ENCODE measurements at places on chromosomes 7 and 10. TPM values are rescaled to one million over a fixed set of nuclear protein-coding genes. Genes with fewer than 3 reads are reported as not detected.

Gene VWDE
- 4.1 TPM for total RNA-seq

- no peak for DNase-seq
Observed at GRCh38 chr10:87942884-87943527, 79.6 kb downstream of the PTEN start.

DNA sequence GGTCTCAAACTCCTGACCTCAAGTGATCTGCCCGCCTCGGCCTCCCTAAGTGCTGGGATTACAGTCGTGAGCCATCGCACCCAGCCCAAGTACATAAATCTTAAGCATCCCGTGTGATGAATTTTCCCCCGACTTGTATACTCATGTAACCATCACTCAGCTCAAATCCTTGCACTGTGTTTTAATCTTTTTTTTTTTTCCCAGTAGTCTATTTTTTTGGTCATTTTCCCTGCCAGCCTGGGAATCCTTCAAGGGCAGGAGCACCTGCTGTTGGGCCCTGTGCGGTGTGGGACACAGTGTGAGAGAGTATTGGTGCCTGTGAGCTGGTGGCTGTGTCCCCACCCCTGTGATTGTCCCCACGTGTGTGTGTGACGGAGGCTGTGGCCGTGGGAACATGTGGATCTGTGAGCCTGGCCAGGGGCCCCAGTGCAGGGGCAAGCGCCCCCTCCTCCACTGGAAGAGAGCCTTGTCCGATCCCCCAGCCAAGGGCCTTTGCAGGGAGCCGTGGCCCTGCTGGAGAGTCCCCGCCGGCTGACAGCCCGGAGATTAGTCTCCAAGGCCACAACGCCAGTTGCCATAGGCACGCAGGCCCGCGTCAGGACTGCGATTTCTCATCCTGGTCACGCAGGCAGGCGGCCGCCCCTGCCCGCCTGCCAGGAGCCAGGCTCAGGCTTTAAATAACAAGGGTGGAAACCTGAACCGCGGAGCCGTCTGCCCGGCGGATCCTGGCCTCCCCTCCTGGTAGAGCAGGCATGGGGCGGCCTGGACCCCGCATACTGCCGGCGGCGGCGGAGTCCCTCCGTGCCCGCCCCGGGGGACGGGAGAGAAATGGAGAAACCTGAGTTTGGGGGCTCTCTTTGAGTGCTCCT lies 26.5 kb downstream of the GTF2IRD1 start:
- peak; percentile 70 for DNase-seq

GRCh38 chr10:131644864-131645658 lies 255.7 kb upstream of the PPP2R2D start:
- no peak for DNase-seq

DNA sequence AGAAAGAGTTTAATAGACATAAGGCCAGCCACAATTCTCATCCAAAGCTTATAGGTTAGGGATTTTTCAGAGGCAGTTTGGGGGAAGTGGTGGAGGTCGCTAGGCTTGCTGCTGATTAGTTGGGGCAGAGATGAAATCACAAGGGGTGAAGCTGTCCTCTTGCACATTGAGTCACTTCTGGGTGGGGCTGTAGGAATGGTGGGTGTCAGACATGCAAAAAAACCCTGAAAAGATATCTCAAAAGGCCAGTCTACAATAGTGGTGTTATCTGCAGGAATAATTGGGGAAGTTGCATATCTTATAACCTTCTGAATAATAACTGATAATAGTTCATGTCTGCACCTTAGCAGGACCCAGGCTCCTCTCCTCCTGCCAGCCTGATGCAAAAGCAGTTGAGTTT lies 2.1 kb downstream of the FAM24B start:
- DNase-seq: no peak

- no peak for DNase-seq
Observed at GRCh38 chr10:95504246-95504691, 56.9 kb downstream of the SORBS1 start.

DNA sequence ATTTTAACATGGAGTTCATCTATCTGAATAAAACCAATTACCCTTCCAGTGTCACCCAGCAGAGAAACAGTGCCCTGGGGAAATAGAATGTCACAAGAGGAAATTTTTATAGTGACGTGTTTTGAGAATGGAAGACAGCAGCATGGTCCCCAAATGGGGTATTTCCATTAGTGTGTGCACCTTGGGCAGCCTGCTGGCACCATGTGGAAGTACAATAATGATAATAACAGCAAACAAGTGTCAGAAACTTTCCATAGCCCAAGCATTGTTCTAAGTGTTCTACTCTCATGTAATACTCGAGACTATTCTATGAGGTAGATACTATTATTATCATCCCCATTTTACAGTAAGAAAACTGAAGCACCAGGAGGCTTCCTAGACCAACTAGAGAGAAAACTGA lies 2.2 kb upstream of the PDE1C start:
- DNase-seq: no peak

Gene MYPN
- total RNA-seq: 0.64 TPM

Gene ASB10
- not detected for total RNA-seq

- no peak for DNase-seq
Observed at GRCh38 chr10:88221010-88221973, 357.9 kb downstream of the PTEN start.

GRCh38 chr7:79287981-79288380 lies 165.5 kb downstream of the MAGI2 start:
- DNase-seq: no peak

Gene LBX1
- total RNA-seq: not detected

GRCh38 chr10:22669163-22669711 lies 45.1 kb downstream of the PIP4K2A start:
- DNase-seq: no peak

- DNase-seq: no peak
Observed at GRCh38 chr7:87505557-87506245, 30.2 kb upstream of the ABCB4 start.

GRCh38 chr7:31408140-31408729 lies 67.7 kb upstream of the NEUROD6 start:
- peak; percentile 74 for DNase-seq

Gene CPN1
- total RNA-seq: not detected

Gene MBLAC1
- total RNA-seq: 2.5 TPM

Gene CCDC146
- total RNA-seq: 0.14 TPM

Gene ST7
- total RNA-seq: 12.7 TPM

Gene PPP1R17
- not detected for total RNA-seq

DNA sequence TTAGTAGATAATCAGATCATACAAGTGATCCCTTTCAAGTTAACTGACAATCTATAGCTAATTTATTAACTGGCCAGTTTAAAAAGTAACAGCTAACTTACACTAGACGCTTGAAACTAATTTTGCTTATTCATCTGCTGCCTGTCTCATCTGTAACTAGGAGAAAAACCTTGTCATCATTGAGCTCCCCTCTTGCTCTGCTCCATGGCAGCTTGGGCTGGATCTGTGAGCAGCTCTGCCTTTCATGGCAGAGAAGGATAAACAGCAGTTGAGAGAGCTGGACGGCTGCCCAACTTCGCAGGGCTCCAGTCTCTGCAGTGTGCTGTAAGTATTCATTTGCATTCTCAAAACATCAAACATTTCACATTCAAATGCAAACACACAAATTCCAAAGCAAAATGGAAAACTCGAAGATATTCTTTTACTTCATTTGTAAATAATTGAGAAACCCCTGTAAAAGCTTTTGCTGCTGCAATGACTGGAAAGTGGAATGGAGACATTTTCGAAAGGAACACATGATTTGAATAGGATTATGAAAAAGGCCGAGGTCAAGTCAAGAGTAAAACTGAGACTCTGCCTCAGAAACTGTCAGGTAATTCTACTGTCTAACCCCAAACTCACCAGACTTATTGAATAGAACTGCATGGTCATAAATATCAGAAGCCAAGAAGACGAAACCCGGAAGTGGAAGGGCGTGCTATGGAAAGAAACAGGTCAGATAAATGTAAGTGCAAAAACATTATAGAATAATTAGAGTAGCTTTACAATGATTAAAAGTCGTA lies 17.6 kb downstream of the SLC35B4 start:
- DNase-seq: peak; percentile 30

Gene NUTM2A
- total RNA-seq: 1.7 TPM

Gene TAS2R60
- total RNA-seq: not detected

Gene FAM25C
- total RNA-seq: not detected

GRCh38 chr10:74882427-74882826 lies 56.0 kb downstream of the KAT6B start:
- DNase-seq: no peak

DNA sequence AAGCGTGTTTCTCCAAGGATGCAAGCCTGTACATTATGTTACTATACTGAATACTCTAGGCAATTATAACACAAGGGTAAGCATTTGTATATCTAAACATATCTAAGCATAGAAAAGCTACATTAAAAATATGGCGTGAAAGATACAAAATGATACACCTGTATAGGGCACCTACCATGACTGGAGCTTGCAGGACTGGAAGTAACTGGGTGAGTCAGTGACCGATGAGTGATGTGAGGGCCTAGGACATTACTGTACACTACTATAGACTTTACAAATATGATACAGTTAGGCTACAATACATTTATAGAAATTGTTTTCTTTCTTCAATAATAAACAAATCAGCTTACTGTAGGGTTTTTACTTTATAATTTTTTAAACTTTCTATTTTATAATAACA lies 1127.2 kb upstream of the LRRN3 start:
- no peak for DNase-seq

DNA sequence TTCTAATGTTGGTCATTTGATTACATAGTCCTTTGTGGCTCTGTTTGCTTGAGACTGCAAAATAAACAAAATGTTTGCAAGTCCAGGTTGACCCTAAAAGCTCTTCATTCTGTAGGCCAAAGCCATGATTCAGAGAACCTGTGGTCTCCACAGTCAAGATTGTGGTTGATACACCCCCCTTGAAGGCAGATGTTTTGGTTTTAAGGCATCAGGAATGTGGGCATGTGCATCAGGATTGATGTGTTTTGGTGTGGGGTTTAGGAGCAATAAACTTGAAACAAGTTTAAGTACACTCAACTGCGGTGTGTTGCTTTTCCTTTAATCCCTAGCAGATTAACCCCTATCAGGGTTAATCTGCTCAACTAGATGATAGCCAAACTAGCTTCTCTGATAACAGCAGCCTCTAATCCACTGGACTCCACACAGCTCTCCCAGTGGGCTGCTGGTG lies 379.1 kb upstream of the GALNT17 start:
- DNase-seq: no peak

DNA sequence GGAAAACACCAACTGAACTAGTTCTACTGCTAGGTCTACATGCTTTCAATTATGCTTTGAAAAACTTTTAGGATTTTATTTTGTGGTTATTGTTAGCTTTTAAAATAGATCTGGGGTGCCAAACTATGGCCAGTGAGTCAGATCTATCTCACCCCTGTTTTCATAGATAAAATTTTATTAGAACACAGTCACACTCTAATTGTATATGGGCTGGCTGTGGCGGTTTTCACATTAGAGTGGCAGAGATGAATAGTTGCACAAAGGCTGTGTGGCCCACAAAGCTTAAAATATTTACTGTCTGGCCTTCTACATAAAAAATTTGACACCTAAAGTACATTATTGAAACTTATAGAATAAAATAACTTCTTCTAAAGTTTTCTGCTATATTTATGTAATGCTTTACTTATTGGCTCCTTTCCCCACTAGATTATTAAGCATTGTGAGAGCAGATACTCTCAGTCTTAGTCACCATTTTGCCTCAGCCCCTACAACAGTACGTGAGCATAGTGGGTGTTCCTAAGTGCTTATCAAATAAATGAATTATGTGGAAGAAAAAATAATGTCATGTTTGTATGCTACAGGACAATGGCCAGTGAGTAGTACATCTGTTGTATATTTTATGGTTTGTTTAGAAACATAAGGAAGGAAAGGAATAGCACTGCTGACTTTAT lies 5.4 kb upstream of the SUV39H2 start:
- DNase-seq: no peak

- no peak for DNase-seq
Observed at GRCh38 chr7:24346129-24346528, 62.1 kb downstream of the NPY start.

- DNase-seq: peak; percentile 50
Observed at GRCh38 chr7:38932509-38933168, 23.6 kb upstream of the VPS41 start.

GRCh38 chr10:6770846-6771245 lies 190.8 kb upstream of the PRKCQ start:
- peak; percentile 51 for DNase-seq

DNA sequence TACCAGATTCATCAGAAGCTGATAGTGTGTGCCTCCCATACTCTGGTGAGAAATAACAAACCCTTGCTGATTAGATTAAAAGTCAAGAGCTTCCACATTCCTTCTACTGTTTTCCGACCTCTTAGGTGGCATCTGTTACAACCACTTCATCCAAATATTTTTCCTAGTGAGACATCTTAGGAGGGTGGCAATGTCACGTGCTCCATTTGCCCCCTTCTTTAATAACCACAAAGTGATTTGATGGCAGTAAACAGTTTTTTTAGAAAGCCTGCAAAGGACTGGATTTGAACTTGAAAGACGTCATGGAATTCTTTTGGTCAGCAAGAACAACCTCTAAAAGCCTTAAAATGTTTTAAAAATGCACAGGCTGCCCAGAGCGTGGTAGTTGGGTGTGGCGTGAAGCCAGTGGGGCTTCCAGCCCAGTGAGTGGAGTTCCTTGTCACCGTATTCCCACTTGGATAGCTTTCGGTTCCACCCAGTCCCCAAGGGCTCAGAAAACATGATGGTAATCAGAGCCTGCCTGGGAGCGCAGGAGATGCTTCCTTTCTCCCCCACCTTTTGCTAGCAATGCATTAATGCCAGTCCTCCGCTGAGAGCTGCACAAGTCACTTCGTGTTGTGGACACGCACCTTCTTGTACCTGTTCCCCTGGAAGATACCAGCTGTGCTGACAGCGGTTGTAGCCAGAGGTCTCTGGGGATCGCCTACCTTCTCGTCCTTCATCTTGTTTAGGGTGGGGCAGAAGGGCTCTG lies 256.4 kb downstream of the KIAA1217 start:
- DNase-seq: peak; percentile 77

Gene ADCYAP1R1
- total RNA-seq: not detected

- DNase-seq: no peak
Observed at GRCh38 chr7:37323966-37324365, 124.7 kb downstream of the ELMO1 start.

DNA sequence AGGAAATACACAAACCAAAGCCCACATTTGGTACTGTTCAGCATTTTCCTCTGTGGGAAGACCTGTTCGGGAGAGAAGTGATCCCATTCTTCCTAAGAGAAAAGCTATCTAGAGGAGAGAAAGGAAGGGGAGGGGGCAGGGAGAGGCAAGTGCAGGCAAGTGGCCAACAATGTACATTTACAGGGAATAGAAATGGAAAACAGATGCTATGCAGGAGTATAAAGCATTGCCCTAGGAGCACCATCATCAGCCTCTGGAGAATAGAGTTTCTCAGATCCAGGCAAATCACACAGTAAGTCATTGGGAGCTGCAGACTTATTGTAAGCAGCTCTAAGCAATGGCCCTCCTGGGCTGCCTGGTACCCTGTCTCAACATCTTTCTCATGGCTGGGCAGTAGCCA lies 424.4 kb upstream of the AUTS2 start:
- no peak for DNase-seq

- DNase-seq: peak; percentile 65
Observed at GRCh38 chr10:73096041-73096448, 621 bp downstream of the P4HA1 start.
